ENCODE measurements at places on chromosomes 5 and 9.

DNA sequence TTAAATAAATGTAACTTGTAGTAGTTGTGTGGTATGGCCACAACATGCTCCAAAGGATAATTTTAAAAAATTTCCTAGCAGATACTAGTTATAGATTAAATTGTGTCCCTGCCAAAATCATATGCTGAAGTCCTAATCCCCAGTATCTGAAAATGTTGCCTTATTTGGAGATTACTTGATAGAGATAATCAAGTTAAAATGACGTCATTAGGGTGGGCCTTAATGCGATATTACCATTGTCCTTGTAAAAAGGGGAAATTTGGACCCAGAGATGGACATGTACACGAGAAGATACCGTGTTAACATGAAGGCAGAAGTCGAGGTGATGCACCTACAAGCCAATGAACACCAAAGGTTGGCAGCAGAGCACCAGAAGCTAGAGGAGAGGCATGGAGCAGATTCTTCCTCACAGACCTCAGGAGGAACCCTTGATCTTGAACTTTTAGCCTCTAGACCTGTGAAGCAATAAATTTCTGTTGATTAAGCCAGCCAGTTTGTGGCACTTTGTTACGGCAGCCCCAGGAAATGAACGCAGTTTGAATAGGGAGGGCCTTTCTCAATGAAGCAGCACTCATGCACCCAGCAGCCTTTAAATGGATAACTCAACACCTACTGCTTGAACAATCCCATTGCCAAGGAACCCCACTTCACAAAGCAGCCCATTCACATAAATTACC, 148.9 kb downstream of the ARHGAP26 start:
- no peak for DNase-seq

- no peak for DNase-seq
Measured at GRCh38 chr5:51573835-51574234, 190.6 kb downstream of the ISL1 start.

- no peak for DNase-seq
Measured at GRCh38 chr9:70044490-70045307, 1.1 kb downstream of the MAMDC2 start.

- DNase-seq: peak; percentile 87
Measured at GRCh38 chr9:354453-354852, 139.8 kb downstream of the DOCK8 start.

DNA sequence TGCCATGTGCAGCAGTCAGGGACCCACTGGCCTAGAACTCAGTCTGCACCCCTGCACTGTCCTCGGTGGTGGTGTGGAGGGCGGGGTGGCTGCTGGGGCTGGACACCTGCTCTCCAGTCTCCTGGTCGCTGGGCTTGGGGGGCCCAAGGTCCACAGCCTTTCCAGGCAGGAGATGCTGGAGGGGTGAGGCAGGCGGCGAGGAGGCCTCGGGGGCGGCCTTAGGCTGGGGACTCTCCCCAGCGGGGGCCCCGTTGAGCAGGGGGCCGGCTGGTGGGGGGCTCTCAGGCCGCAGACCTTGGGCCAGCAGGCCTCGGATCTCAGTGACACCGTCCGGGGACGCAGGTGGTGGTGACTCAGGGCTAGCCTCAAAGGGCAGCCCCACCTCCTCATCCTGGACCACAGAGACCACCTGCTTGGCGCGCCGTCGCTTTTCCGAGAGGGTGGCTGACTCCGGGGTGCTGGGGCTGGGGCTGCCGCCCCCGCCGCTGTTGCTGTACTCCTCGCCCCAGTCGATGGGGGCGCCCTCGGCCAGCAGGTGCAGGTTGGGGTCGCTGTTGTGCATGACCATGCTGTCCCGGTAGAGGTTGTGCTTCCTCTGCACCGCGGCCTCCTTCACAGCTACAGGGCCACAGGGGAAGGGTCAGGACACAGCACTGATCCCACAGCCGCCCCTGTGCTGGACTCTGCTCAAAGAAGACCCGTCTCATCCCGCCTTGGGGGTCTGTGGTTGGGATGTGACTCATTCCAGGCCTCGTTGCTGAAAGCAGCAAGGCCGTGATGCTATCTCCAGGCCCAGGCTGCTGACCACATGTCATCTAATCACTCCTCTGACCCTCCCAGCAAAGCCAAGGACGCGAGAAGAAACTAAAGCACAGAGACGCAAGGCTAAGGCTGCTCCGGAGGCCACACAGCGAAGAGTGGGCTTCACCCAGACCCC, 55.8 kb downstream of the LRSAM1 start:
- no peak for DNase-seq

- DNase-seq: no peak
Measured at GRCh38 chr9:6106711-6107339, 91.4 kb upstream of the RANBP6 start.

DNA sequence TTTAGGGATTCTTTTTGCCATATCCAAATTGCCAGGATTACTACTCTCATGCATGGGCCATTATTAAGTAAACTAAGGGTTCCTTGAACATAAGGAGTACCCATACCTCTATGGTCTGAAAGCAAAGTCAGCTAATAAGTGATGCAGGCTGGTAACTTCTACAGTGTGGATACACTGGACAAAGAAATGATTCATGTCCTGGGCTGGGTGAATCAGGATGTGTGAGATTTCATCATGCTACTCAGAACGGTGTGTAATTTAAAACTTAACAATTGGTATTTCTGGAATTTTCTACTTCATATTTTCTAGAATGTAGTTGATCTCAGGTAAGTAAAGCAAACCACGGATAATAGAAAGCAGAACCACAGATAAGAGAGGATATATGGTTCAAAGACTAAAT, 428.8 kb downstream of the CHSY3 start:
- no peak for DNase-seq

- DNase-seq: no peak
Measured at GRCh38 chr9:69180670-69181069, 6.6 kb downstream of the TJP2 start.

DNA sequence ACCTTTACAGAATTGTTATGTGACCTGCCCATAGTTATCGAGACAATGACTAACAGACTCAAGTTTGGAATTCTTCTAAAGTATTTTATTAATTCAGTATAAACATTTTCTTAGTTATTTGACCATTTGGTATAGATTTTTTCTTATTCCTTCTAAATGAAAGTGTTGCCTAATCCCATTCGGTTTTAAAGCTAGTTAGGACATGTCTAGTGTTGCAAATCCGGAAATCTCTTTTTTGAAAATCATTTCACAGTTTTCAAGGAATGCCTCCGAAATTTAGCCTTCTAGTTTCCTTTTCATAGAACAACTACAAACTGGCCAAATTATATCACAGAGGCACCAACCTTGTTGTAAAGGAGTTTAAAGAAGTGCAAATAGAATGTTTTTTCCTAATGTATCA, 171.8 kb downstream of the XRCC4 start:
- DNase-seq: no peak

DNA sequence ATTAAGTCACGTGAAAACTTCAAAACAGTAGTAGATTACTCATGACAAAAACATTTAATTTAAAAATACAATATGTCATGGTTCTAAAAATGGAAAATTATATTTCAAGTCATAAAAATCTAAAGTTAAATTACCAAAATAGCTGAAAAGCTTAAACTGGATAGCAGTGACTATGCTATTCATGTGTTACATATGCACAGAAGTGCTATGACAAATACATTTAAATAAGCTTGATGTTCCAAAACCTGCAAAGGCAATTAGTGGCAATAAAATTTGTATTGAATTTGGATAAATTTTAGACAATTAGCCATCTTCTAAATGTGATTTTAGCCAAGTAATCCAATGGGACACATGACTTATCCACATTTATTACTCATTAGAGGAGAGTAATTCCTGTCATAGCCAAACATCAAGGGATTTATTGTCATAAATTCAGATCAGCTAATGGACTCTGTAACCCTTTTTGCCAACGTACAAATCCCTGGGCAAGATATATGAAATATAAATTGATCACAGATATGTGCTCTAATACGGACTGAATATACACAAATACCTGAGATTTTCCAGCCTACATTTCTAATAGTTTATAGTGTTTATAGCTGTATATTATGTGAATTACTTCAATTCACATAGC, 419.4 kb downstream of the ISL1 start:
- no peak for DNase-seq

DNA sequence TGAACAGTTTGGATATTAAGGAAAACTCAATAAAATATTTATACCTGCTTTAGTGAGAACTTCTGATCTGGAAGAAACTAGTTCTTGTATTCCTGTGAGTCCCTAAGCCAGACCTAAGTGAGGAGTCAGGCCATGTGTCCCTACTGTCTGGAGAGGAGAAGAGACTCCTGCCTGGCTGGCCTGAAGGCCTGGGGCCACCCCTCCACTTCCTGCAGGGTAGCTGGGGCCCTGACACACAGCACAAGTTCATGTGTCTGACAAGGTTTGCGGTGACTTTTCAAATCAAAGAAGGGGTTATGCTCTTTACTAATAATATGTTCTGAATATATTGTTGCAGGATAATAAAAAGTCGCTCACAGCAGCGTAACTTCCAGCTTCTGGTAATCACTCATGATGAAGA, 16.1 kb upstream of the IL13 start:
- no peak for DNase-seq

DNA sequence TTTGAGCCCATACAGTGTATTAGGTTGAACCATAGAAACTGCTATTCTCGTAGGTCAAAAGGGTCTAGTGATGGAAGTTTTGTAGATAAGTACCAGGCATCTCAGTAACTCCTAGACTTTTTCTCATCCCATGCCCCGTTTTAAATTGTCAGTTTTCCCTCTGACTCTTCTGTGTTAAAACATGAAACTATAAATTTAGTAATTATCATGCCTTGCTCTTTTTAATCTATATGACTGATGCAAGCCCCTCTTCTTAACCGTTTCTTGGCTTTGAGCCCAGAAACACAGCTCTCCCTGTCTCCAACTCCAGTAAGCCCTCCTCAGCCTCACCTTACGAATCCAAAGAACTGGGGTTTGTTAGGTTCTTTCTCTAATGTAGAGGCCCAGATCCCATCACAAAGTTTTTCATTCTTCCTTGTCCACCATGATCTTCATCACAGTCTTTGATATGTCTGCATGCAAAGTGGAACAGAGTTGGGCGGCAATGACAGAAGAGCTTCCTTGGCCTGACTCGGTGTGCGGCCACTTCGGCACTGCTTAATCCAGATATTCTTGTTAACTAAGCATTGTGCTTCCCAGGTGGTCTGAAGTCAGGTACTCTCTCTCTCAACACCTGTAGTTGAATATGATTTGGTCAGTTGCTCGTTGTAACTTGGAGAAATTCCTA, 21.1 kb downstream of the RGMB start:
- no peak for DNase-seq

DNA sequence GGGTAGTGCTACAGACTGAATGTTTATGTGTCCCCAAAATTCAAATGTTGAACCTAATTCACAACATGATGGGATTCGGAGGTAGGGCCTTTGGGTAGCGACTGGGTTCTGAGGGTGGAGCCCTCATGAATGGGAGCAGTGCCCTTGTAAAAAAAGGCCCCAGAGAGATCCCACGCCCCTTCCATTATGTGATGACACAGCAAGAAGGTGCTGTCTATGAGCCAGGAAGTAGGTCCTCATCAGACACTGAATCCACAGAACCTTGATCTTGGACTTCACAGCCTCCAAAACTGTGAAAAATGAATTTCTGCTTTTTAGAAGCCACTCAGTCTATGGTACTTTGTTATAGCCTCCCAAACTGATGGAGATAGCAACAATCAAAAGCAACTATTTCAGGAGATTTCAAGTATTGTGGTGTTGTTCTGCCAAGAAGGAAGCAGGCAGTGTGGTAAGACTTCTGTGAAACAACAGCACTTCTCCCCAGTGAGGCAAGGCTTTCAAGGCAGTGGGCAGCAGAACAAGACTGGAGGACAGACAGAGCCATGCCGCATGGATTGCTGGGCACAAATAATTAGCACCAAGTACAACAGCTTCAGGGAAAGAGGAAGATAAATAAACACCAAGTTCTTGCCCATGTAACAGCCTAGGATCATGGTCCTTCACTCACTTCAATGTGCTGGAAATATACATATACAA, 76.1 kb downstream of the OR2K2 start:
- no peak for DNase-seq

DNA sequence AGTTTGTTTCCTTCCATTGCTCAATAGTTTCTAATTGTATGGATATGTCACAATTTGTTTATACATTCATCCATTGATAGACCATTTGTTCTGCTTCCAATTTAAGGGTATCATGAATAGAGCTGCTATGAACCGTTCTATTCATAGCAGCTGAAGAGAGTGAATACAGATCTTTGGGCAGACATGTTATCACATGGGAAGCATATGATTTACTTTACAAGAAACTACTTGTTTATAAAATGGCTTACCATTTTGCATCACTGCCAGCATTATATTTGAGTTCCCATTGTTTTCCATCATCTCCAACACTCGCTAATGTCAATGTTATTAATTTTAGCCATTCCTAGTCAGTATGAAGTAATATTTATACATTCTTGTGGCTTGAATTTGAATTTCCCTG, 549.0 kb downstream of the MAT2B start:
- no peak for DNase-seq

DNA sequence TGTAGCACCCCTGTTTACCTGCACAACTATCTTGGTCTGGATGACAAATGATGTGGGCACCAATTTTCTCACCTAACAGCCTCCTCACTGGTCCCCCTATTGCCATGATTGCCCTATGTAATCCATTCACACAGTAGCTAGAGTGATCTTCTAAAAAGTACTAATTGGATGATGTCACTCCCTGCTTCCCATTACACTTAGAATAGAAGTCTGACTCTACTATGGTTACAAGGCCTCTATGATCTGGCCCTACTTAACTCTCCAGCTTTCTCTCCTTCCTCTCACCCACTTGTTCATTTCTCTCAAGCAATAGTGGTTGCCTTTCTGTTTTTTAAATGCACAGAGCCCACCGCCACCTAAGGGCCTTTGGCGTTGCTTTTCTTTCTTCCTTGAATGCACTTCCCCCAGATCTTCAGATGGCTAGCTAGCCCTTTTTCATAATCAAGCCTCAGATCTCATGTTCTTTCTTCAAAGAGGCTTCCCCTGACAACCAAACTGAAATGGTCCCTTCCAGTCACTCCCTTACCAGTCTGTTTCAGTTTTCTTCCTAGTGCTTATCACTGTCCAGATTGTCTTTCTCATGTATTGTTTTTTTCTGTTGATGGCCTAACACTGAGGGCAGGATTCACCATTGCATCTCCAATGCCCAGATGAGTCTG, 8.7 kb downstream of the IGIP start:
- DNase-seq: no peak

DNA sequence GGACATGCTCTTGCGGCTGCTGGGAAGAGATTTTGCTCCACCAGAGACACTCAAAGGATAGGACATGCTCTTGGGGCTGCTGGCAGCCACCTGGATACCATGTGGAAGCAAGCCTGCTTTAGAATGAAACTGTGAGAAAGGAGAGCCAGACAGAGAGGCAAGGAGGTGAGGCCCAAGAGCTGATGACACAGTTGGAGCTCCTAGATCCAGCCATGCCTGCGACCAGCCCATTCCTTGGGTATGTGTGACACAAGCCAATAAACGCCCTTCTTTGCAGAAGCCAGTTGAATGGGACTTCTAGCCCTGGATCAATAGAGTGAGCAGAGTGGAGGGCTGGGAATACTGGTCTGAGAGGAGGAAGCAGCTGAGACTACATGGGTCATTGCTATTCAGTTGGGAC, 69.6 kb downstream of the SMIM23 start:
- no peak for DNase-seq

All from NCI-H187 (cell line).